ENCODE measurements at places on chromosomes 5 and 9.
A peak's percentile ranks its signal among the peaks of the same experiment; 100 is the strongest.

GRCh38 chr9:121645003-121645402, 6.4 kb upstream of the DAB2IP start:
- no peak for DNase-seq

GRCh38 chr9:87479801-87480201, 17.9 kb upstream of the DAPK1 start:
- DNase-seq: no peak

- DNase-seq: no peak
Measured at GRCh38 chr5:149100331-149100730, 37.5 kb upstream of the SH3TC2 start.

- no peak for DNase-seq
Measured at GRCh38 chr5:54214722-54215121, 95.7 kb downstream of the ARL15 start.

DNA sequence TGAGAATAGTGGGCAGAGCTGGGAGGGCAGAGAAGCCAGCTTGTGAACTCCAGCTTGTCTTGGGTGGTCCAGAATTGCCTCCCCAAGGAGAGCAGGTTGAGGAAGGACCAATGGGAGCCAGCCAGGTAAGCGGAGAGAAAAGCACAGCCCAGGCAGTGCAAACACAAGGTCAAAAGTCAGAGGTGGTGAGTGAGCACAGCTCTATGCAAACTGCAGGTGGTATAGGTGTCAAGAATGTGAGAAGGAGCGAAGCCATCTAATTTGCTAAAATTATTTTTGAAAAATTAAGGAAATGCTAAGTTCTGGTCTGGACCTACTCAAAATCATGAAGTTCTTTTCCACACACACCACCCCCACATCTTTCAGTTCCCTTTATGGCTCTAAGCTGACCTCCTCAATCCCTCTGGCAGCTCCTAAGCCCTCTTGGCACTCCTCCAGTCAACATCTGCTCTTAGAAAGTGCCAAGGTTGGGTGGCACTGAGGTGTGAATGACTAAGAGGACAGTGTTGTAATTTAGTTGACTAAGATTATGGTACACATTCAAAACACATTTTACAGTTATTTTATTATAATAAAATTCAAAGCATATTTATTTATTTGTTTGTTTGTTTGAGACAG, 6.6 kb upstream of the OTULINL start:
- no peak for DNase-seq

DNA sequence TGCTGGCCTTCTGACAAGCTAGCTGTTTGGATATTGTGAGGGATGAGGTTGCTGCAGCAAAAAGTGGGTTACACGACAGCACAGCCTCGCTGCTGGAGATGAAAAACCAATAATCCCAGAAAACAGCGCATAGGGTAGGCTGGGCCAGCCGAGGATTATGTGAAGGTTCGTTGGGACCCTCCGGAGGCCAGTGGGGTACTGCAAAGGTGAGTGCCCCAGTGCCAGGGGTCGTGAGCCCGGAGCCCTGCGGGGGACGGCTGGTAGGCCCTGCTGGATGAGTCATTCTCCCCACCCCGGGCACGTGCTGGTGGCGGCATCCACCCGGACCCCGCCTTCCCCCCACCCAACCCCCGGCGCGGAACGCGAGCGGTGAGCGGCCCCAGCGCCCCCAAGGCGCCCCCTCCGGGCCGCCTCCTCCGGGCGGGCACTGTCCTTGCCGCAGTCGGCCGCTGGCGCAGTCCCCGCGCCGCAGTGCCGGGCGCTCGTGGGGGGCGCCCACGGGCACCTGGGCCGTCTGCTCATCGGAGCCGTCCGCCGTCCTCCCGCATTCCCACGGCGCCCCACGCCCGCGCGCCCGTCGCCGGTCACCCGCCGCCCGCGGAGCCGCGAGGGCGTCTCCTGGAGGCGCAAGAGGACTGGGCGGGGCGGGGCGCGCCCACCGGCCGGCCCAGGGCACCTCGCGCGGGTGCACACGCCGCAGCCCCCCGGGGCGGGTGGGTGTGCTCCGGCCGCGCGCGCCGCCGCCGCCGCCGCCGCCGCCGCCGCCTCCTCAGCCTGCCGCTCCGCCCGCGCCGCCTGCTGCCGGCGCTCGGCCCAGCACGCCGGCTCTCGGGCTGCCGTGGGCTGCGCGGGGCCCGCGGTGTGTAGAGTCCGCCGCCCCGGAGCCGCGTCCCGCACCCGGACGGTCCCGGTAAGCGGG, at the start of gene PHF24:
PHF24 (plus strand) TSS at position 794 of the 919 bp plus-strand sequence. CDS start 13,014 bp downstream, outside the sequence.
- peak; percentile 5 for DNase-seq

DNA sequence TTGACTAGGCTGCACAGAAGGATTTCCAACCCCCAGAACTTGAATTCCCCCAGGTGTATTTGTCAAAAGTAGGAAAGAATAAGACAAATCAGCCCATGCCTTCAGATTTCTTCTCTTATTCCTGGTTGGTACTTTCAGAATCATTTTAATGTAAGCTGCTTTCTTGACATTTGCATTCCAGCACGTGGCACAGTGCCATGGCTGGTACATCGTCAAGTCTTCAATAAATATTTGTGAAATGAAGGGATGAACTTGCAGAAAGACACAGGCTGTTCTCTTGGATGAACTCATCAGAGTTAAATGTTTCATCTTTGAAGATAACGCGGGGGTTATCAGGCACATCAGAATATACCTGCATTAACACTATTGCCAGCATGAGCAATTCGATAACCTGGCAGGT, 14.5 kb downstream of the KCNIP1 start:
- no peak for DNase-seq

DNA sequence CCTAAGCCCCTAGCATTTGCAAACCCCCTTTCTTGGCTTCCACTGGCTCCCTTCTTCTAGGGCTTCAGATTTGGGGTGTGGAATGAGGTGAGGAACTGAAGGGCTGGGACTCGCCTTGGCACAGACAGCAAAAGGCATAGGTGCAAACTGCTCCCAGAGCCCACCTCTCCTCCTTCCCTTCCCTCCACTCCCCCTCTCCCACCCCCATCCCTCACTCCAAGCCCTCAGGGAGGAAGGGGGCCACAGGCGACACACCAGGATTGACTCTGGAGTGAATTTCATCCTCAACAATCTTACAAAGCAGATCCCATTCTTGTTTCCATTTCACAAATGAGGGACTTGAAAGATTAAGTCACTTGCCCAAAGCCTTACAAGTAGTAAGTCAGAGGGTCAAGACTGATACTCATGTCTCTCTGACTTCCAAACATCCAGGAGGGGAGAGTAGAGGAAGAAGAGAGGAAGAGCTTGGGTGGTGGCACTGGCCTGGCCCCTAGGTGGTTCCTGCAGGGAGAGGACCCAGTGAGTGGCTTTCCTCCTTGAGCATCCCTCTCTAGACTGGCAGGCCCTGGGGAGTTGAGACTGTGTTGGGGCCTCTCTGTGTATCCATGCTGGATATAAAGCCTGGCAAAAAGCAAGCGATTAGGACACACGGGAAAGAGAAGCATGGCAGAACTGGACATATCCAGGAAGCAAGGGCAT, 193.1 kb downstream of the GABBR2 start:
- no peak for DNase-seq

DNA sequence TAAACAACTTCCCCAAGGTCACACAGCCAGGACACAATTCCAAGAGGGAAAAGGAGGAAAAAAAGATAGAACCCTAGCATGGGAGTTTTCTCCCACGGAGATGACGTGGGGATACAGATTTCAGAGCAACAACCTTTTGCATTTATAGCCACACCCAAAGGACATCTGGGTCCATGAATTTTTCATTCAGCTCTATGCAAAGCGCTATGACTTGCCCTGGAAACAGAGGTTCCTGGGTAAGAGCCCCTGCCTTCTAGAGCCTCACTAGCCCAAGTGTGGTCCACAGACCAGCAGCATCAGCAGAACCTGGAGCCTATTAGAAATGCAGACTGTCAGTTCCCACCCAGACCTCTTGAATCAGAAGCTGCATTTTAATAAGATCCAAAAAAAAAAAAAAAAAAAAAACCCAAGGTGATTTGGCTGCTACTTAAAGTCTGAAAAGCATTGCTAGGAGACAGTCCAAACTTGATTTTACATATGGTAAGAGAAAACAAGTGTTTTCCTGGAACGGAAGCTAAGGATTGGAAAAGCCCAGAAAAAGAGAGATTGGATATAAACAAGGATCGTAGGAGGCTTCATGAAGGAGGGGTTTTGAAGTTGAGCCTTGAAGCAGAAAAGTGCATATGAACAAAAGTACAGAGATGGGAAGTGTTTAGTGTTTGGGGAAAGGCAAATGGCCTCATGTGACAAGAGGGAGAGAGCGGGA, 17.6 kb upstream of the ADAM19 start:
- DNase-seq: no peak

All from activated CD4-positive, alpha-beta T cell treated with anti-CD3 and anti-CD28 coated beads, Interleukin-2, amount 50 U/mL, for 48 hours (primary cell).